CD4-positive, alpha-beta T cell treated with Interleukin-6 for 4 hours (primary cell): ENCODE measurements at places on chromosomes 2 and 18.
A peak's percentile ranks its signal among the peaks of the same experiment; 100 is the strongest.

DNA sequence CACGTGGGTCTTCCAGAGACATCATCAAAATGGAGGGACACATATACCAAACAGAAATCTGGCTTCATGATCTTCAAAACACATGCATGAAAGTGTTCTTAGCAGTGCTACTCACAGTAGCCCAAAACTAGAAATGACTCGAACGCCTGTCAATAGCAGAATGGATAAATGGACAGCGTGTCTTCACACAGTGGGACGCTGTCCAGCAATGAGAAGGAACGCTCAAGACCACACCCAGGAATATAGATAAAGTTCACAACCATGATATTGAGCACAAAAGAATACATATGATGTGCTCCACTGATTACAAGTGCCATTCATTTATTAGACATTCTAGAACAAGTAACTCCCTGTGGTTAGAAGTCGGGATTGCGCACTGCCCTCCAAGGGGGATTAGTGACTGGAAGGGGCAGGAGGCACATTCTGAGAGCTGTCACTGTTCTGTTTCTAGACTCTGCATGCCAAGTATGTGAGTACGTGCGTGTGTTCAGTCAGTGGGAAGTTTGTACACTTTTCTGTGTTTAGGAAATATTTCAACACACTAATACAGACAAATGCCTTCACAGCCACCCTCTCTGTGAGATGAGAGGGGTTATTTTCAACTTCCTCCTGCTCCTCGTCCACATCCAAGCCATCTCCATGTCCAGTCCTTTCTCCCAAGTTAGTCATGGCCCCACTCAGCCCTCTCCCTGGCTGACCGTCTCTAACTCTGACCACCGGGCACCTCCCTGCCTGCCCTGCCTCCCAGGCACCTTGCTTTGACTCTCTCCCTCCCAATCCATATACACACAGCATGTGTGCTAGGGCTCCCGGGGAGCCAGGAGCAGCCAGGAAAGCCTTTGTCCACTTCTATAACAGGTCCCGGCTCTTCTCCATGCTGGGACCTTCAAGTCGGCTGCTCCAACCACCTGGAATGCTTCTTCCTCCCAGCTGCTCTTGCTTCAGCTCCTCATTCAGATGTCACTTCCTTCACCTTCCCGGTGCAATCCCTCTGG, 26.9 kb upstream of the TNS1 start:
- no peak for DNase-seq

GRCh38 chr18:65623676-65624075, 127.1 kb upstream of the CDH7 start:
- no peak for DNase-seq

GRCh38 chr2:33570681-33571080, 28.4 kb downstream of the FAM98A start:
- no peak for DNase-seq

DNA sequence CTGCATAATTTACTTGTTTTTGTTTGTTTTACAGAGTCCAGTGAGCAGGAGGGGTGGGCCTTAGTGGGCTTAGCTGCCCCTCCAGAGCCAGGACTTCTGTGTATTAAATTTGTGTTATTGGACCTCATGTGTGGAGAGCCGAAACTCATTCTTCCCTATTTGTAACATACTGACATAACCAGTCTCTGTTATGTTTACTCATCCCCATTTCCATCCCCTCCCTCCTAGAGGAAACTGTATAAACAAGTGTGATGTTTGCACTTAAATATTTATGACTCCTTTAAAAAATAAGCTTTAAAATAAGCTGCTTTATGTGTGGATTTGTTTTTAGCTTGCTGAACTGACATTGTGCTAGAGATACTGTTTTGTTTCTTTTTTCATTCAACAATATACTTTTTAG, 13.8 kb downstream of the ZNF512 start:
- no peak for DNase-seq

DNA sequence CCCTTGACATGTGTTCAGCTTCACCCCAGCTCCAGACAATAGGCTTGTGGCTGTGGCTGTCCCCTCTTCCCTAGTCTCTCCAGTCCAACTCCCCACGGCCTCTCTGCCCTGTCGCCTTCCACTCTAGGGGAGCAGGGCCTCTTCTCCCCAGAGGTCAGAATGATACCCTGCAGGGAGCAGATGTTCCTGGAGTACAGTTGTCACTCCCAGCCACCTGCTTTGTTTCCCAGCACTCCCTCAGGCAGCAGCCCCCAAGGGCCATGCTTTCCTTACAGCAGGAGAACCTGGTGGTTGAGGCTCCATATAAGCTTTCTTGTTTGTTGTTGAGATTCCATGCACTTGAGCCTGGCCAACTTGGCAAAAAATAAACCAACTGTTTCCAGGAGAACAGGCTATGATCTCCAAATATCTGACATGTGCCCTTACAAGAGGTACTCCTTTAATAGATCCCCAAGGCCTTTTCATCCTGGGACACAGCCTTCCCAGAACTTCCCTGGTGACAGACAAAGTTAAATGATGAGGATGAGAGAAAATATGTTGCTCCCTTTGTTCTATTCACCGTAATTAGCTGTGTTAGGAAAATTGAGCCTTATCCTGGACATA, 45.1 kb downstream of the DPYSL5 start:
- no peak for DNase-seq

GRCh38 chr2:174901075-174901474, 104.1 kb downstream of the CHN1 start:
- peak; percentile 25 for DNase-seq
